ENCODE measurements at places on chromosomes 5 and 9.

GRCh38 chr9:89407070-89407469 lies 88.8 kb downstream of the SECISBP2 start:
- no peak for DNase-seq

GRCh38 chr5:62568800-62569432 lies 9.7 kb upstream of the LRRC70 start:
- no peak for DNase-seq

- no peak for DNase-seq
Measured at GRCh38 chr5:38403877-38404635, 145.7 kb downstream of the EGFLAM start.

DNA sequence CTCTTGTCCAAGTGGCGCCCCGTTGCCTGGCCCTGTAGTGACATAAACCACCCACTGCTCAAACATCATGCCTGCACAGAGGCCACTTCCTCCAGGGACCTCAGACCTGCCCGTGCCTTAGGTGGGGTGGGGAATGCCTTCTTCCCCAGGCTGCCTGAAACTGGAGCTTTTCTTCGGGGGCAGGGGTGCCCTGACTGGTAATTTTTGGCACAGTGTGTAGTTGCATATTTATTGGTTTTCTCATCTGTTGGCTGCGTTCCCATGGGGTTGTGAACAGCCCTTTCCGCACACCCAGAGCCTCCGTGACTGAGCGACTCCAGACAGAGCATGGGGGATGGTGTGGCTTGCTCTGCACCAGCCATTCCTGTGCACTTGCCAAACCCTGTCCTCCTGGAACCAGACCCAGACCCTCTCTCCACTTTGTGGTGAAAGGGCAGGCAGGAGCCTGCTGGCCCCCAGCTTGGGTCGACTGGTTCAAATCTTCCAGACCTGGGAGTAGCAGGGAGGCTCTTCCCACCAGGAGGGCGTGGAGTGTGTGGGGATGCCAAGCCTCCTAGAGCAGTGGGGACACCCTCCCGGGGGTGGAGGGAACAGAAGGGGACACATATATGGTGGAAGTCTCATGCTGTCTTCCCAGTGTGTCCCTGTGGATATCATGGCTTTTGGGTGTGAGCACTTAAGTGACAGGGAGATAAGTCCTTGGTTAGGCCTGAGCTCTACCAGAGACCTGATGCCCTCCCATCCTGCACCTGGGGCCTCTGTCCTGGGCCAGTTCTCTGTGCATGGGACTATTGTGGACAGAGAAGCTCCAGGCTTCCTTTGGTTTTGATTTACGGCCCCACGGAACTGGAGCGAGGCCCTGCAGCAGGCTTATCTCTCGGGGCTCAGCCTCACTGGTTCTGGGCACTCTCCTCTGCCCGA lies 39.6 kb downstream of the WNK2 start:
- DNase-seq: no peak

DNA sequence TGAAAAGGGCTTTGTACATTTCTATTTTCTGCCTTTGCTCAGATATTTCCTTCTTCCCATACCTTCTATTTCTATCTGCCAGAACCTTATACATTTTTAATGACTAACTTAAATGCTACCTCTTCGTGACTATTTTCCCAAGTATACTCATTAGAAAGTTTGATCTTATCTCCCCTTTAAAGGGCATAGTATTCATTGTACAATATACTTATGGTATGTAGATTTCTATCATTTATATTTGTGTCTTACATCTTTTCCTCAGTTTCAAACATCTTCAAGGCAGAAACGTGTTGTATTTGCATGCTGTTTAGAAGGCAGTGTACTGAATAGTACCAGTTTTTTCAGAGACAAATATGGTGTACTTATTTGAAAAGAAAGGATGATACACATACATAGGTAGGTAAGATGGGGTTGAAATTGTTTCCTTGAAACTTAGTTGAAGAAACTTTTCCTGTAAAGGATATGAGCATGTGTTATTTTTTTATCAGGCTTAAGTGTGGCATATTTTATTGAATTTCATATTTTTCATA lies 518.1 kb upstream of the NUDT12 start:
- no peak for DNase-seq

DNA sequence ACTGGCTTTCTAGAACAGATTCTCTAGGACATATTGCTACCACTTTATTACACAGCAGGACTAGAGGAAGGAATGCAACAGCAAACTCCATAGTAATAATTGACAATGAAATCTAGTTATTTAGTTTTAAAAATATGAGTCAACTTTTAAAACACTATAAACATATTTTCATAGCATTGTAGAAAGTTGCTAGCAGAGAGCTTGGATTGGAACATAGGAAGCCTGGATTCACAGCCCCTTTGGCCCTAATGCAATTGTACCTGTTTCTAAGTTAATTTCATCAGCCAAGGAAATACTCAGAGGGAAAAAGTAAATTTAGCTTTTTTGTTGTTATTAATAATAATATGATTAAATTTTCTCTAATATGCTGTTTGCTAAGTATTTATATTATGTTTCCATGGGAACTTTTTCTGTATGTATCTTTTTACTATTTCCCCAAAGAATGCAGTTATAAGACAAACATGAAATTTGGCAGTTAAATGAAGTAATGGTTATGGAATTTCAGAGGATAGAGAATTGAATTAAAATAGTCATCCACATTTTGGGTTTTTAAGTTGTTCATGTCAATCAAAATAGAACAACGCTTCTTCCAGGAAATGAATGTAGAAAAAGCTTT lies 45.6 kb downstream of the VCAN start:
- no peak for DNase-seq

- no peak for DNase-seq
Measured at GRCh38 chr5:62707563-62707962, 128.9 kb downstream of the LRRC70 start.

- no peak for DNase-seq
Measured at GRCh38 chr5:53814819-53815218, 254.4 kb downstream of the NDUFS4 start.

DNA sequence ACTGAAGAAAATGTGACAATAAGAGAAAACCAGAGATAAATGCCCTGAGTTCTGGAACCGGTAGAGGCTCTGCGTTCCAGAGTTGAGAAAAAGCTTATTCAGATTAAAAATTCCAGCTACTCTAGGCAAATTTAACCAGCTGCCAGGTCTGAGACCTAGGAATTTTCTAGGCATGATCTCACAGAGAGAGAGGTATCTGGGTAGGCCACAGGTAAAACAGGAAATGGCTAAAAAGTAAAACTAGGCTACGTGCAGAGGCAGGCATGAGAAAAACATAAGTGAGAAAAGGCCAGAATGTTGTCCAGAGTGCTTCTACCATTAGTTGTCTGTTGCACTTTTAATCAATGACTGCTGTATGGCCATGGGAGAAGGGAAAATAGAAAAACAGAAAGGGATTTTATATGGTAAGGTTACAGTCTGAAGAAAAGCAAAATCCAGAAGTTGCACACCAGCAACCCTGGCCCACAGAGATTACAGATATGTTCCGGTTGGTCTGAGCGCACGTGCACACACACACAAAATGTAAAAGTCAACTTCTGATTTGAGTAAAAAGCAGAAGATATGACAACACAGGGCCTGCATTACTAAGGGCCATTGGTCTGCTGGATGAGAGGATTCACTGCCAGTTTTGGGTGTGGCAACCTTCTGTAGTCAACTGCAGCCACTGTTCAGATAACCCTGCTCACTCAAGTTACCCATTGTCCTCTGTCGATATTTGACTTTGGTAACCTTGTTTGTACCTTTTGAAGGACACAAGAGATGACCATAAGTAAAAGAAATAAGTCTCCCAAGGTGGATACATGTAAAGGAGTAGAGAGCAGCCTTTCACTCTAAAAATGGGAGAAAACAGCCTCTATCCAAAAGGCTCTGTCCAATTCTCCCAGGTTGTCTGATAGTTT lies 266.0 kb downstream of the DTWD2 start:
- no peak for DNase-seq

DNA sequence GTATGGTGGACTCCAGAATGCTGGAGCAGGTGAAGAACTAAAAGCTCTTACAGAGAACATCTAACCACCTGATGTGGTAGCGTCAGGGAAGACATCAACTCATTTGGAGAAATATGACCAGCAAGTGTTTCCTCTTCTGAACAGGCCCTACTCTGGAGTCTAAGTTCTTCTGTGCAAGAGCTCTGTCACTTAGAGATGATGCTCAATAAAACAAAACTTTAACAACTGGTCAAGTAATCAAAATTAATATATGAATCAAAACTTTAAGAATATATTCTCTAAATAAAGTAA lies 85.8 kb downstream of the CYFIP2 start:
- DNase-seq: no peak

DNA sequence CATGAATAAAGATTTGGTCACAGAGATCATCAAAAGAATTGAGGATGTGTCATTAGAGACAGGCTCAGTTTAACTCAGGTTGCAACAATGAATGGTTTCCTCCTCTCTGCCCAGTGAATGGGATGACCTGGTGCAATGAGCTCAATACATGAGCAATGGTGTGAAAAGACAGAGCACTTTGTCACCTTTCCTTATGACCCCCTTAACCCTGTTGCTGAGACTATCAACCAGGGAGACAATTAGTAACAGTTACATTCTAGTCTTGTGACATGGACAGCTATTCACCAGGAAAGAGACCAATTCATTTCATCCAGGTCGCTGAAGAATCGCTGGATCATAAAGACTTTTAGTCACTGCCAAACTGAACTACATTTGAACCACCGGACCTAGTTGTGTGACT lies 19.9 kb upstream of the CDH6 start:
- DNase-seq: no peak

DNA sequence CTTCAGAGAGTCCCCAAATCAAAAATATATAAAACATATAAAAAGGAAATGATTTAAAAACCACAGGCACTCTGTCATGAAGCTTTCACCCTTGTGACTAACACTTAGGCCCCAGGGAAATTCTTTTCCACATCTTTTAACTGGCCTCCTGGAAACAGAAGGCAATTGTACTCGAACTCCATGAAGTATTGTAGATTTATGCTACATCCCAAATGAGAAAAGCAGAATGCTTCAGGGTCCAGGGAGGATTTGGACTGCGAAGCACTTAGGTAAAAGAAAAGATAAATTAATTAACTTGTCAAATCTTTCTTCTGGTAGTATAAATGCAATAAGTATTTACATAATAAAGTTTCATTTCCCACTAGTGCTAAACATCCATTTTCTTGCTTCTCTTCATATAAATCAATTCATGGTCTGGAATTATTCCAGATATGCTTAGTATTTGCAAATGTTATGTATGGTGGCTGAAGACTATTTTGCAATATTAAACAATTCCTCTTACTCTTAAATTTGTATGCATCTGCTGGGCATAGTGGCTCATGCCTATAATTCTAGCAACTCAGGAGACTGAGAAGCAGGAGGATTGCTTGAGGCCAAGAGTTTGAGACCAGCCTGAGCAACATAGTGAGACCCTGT lies 64.9 kb upstream of the ELL2 start:
- DNase-seq: no peak

- DNase-seq: no peak
Measured at GRCh38 chr5:174612686-174613085, 111.7 kb upstream of the MSX2 start.

- DNase-seq: no peak
Measured at GRCh38 chr5:95809414-95809960, 13.0 kb downstream of the GLRX start.

GRCh38 chr5:132086277-132086794 lies 12.7 kb downstream of the CSF2 start:
- DNase-seq: no peak

DNA sequence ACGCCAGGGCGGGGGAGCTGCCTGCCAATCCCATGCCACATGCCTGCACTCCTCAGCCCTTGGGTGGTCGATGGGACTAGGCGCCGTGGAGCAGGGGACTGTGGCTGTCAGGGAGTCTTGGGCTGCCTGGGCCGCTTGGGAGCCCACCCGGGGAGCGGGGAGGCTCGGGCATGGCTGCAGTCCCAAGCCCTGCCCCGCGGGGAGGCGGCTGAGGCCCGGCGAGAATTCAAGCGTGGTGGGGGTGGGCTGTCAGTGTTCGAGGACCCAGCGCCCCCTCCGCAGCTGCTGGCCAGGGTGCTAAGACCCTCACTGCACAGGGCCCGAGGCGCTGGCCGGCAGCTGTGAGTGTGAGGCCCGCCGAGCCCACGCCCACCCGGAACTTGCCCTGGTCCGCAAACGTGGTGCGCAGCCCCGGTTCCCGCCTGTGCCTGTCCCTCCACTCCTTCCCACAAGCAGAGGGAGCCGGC lies 83.2 kb upstream of the DMRTA1 start:
- DNase-seq: no peak

GRCh38 chr5:38069360-38069759 lies 189.0 kb upstream of the EGFLAM start:
- DNase-seq: no peak

- DNase-seq: no peak
Measured at GRCh38 chr5:75856056-75856455, 138.8 kb upstream of the POC5 start.

- DNase-seq: no peak
Measured at GRCh38 chr9:106333481-106333880, 529.5 kb upstream of the ZNF462 start.

- DNase-seq: no peak
Measured at GRCh38 chr5:136025900-136026299, 2.9 kb upstream of the TGFBI start.

GRCh38 chr5:153546566-153546965 lies 56.1 kb downstream of the GRIA1 start:
- DNase-seq: no peak

- DNase-seq: no peak
Measured at GRCh38 chr5:76104027-76104426, 20.8 kb downstream of the SV2C start.

DNA sequence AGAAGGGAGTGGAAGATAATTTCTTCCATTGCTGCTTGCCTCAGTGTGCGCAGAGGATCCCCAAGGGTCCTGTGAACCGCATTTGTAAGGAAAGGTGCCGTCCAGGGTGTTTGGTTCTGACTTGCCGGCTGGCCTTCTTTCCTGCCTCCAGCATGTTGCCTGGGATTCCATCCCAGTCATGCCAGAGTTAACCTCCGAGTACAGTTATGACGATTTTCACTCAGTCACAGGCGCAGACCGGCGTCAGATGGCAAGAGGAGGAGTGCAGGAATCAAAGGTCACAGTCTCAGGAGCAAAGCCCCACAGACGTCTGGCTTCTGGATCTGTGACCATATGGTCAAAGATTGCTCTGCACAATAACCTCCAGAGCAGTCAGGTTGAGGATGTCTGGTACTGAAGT lies 5.9 kb upstream of the GADD45G start:
- no peak for DNase-seq

DNA sequence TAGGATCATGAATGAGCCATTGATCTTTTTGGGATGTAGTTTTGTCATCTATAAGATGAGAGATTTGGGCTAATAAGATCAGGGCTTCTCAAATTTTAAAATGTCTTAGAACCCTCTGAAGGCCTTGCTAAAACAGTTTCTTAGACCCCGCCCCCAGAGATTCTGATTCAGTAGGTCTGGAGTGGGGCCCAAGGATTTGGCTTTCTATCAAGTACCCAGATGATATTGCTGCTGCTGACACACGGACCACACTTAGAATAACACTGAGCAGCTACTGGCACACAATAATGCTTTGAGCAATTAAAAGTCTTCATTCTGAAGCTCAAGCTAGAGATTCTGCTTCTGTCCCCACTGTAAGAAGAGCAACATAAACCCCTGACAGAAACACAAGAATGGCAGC lies 216.7 kb downstream of the SMARCA2 start:
- DNase-seq: no peak

- DNase-seq: no peak
Measured at GRCh38 chr5:53906736-53907135, 346.3 kb downstream of the NDUFS4 start.

Data from effector memory CD4-positive, alpha-beta T cell (primary cell).